H7 (cell line): ENCODE measurements at places on chromosomes 1 and 21.

- DNase-seq = no peak
Measured at GRCh38 chr1:230149751-230150584, 82.9 kb downstream of the GALNT2 start.

DNA sequence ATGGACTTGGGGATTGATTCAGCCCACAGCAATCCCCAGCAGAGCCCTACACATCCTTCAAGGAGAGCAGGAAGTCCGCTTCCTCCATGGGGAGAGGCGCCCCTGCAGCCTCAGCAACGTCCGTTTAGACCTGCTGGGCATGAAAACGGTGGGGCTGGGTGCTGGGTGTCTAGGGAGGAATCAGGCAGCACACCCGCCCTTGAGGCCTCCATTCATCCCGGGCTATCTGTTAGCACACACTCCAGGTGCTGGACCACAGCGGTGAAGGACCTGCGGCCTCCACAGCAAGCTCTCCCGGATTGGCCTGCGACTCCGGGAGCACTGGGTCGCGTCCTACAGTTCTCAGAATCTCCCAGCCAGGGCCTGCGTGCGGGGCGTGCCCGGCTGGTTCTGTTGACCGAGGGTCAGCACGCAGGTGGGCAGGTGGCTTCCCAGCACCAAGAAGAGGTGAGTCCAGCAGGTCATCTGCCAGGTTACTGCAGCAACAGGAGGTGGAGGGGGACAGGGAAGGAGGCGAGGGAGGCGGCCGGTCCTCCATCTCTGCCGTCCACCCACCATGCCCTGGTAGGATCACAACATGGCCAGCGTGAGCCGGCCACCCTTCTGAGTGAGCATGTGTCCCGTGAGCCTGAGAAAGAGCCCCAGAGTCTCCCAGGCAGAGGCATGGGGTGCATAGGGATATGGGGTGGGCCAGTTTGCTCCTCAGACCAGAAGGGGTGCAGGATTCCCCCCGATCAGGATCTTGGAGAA is 96.6 kb downstream of the RIPK4 start:
- peak; percentile 44 for DNase-seq

GRCh38 chr1:208450958-208451357 is 206.8 kb upstream of the PLXNA2 start:
- no peak for DNase-seq

DNA sequence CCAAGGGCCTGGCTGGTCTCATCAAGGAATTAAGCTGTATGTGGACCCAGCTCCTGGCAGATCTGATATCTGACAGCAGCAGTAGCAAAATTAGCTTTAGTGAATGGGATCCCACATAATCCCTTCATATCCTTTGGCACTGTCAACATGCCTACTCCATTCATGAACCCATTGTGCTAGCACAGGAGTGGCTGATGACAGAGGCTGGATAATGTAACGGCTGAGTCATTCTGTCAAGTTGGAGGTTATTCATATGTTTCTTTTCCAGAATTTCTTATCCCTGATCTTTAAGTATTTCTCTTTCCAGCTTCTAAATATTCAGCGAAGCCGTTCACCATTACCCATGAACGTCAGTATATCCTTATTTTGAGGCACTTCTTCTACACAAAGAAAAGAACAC is 84.3 kb downstream of the EXTL2 start:
- no peak for DNase-seq

DNA sequence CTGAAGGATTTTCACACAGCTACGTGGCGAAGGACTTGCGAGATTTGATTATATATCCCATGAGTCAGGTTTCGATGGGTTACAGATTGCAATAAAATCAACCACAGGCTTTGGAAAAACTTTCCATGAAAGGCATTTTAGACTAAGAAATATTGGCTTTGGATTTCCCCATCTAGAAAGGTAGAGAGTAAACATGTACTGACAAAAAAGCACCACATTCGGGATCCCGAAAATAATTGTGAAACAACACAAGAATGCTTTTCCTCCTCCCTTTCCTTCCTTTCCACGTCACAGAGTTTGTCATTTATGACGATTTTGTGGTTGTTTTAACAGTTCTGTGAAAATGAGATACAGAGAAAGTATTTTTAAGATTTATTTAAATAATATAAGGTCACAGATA is 38.5 kb downstream of the TGFB2 start:
- no peak for DNase-seq

- DNase-seq = no peak
Measured at GRCh38 chr1:30242168-30242567, 481.2 kb downstream of the MATN1 start.

DNA sequence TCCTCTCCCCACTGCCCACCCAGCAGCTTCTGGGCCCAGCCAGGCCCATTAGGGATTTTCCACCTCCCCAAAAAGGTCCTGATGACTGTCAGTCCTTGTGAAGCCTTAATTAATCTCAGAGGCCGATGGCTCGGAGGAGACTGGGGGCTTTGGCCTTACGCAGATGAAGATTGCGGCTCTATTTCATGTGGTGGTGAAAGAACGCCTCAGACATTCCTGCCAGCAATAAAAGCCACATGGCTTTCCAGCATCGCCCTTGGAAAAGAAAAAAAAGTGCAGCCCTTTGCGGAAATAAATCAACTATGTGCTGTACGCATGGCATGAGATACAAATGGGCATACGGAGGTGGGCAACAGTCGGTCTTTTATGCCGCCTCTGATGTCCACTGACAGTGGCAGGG is 6.6 kb upstream of the RUNX3 start:
- no peak for DNase-seq

GRCh38 chr1:58515794-58516401 is 30.6 kb downstream of the OMA1 start:
- DNase-seq = peak; percentile 63

DNA sequence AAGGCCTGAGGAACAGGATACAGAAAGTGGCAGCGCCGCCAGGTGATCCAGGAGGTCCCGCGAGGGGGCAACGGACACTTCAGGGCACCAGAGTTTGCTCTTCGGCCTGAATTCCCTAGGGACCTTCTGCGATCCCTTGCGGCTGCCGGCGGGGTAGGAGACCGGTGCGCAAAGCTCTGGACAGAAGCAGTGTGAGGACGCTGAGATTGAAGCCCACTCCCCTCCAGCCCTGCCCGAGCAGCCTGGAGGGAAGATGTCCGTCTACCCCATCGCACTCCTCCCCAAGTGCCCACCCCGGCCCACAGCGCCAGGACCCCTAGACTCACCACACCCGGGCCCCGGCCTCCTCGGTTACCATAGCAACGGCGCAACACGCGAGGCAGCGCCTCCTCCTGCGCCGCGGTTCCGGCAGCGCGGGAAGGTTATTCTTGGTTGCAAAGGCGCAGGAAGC is at the start of gene ANKRD45:
TSS of gene ANKRD45 (minus strand) at position 361 of the 451 bp plus-strand sequence. CDS start 10,433 bp downstream, outside the sequence.
- peak; percentile 77 for DNase-seq

- DNase-seq = peak; percentile 57
Measured at GRCh38 chr1:18009478-18009961, 98.1 kb upstream of the IGSF21 start.

GRCh38 chr1:65319141-65319540 is 9.8 kb downstream of the DNAJC6 start:
- no peak for DNase-seq

GRCh38 chr1:76901158-76901767 is 34.0 kb downstream of the ST6GALNAC5 start:
- peak; percentile 45 for DNase-seq

- DNase-seq = no peak
Measured at GRCh38 chr1:203197625-203198024, 11.1 kb upstream of the CHI3L1 start.

- DNase-seq = no peak
Measured at GRCh38 chr1:56968878-56969495, 3.2 kb upstream of the C8B start.

DNA sequence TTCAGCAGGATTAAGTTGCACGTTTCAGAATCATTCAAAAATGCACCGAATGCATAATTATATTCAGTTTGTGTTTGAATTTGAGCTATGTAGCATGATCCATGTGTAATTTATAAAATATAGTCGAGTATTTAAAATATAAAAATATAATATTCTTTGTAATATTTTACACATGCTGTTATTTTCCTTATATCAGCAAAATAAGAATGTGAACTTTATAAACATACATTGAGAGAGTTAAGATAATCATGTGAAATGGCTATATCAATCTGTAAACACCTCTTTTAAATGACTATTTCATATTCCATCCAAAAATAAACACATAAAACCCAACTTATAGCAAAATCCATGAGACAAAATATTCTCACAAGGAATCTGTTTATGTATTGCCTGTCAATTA is 303.7 kb downstream of the LRRC7 start:
- no peak for DNase-seq

DNA sequence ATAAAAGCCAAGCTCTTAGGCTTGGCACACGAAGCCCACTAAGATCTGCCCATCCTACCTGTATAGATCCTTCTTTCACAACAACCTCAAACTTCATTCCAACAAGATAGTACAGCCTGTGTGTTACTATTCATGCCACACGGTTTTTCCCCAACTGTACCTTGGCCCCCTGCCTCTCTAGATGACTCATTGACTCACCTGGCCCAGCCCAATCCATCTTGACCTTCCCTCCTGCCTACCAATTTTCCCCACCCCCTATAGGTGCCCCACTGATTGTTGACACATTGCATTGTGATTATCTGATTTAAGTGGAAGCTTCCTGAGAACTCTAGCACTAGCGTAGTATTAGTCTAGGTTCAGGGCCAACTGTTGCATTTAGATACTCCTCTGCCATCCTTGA is 2.0 kb upstream of the CD101 start:
- DNase-seq = no peak

DNA sequence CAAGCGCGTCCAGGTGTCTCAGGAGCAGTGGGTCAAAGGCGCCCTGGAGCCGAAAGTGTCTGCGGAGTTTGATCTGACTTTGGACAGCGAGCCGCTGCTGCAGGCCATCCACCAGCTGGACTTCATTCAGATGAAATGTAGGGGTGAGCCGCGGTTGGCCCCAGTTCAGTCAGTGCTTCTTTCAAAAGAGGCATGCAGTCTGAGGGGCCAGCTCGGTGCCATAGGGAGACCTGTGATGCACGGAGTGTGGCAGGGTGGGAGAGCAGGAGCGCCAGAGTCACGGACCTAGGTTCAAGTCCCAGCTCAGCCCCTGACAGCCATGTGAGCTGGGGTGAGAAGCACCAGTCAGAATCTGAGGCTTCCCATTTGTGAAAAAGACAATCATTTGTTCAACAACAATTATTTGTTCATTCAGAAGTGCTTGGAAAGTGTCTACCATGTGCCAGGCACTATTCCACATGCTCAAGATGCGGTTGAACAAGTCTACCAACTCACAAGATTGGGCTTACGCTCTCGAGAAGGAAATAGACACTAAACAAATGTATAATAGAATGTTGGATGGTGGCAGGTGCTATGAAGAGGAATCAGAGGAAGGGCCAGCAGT is 39.5 kb upstream of the GNPAT start:
- DNase-seq = no peak

- DNase-seq = no peak
Measured at GRCh38 chr21:28334407-28334806, 658.3 kb downstream of the LTN1 start.

- DNase-seq = no peak
Measured at GRCh38 chr1:23079025-23079424, 59.8 kb downstream of the KDM1A start.

GRCh38 chr1:192633533-192634253 is 2.3 kb upstream of the RGS13 start:
- no peak for DNase-seq

DNA sequence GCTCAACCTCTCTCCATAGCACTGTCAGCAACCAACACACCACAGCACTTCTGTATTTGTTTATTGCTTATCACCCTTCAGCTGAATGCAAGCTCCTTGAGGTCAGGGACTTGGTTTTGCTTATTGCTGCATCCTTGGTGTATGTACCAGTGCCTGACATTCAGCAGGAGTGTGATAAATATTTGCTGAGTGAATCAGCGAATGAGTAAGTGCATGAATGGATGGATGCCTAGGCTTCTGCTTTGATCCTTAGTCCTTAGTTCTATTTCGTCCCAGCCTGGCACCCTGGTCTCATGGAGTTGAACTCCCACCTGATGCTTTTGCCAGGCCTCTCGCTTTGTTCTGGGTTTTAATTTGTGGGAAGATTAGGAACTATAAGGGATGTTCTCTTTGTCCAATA is 88.2 kb downstream of the ZSCAN20 start:
- DNase-seq = no peak

DNA sequence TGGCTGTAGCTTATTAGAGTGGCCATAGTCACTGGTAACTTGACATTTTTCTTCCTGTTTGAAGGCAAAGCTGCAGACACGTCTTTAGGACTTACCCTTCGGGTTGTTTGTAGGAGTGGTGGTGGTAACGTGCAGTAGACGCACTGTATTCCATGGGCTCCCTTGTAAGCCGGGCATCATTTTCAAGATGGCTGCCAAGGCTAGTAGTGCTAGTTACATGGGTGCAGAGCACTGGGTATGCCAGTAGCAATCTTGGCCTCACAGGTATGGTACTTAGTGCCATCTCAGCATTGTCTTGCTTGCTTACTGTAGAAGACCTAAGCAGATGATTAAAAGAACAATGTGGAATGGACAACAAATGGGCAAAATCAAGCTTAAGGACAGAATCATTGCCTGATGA is 1.9 kb downstream of the YBX1 start:
- DNase-seq = peak; percentile 26

GRCh38 chr1:241202401-241202800 is 154.6 kb downstream of the RGS7 start:
- peak; percentile 24 for DNase-seq

GRCh38 chr1:232176222-232176621 is 453.7 kb downstream of the SIPA1L2 start:
- no peak for DNase-seq

DNA sequence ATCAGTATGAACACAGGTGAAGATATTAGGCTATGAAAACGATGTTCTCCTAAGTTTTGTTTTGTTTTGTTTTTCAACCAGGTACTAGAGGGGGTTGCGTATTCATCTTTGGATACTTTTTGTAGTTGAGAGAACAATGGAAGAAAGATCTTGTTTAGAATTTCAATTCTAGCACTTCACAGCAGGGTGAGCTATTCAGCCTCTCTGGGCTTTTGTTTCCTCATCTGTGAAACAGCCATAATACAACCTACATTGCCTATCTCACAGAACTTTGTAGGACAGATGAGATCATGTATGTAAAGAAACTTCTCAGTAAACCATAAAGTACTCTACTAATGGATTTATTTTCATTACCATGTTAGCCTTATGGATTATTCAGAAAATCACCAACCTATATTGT is 199.5 kb downstream of the GPATCH2 start:
- DNase-seq = no peak

DNA sequence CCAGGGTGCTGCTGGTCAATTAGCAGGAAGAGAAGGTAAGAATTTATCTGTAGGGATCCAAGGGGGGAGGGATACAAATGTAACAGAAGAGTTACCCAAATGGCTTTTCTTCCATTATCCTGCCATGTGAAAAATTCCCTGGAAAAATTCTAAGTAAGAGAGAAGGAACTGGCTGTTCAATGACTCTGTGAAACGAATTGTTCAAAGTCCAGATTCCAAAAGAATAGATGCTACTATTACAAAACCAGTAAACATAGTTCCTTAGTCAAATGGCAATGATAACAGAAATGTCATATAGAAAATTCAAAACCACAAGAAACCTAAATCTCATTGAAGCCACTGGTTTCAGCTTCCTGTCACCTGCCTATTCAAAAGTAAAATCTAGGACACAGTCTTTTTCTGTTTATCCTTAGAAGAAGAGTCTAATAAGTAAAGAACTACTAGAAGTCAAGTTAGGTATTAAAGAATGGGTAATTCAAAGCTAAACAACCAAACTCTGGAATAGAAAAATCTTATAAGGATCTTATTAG is 102.6 kb downstream of the ZNF644 start:
- DNase-seq = no peak
